ENCODE measurements at places on chromosomes 13 and 19.

GRCh38 chr19:42130254-42130573, 2.0 kb downstream of the POU2F2 start:
- no peak for DNase-seq

GRCh38 chr13:58998716-58999115, 1165.0 kb downstream of the DIAPH3 start:
- DNase-seq: no peak

GRCh38 chr19:15248106-15248505, 15.9 kb upstream of the EPHX3 start:
- DNase-seq: no peak

DNA sequence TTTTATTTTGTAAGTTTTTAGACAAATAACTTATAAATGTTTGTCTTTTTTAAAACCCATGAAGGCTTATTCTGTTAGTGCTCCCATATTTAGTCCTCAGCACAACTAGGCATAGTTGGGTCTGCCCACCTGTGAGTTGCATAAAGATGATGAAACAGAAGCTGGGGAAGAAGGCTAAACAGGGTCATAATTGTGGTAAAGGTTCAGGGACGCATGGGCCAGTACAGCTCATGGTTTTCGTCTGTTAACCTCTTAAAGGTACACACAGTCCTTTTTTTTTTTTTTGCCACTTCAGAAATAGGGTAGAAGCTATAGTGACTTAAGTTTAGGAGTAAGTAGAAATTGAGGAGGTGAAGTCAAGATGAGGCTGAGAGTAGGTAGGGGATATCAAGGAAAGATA, 58.3 kb downstream of the TM9SF2 start:
- no peak for DNase-seq

- DNase-seq: no peak
Measured at GRCh38 chr13:86714495-86714894, 915.3 kb upstream of the SLITRK6 start.

DNA sequence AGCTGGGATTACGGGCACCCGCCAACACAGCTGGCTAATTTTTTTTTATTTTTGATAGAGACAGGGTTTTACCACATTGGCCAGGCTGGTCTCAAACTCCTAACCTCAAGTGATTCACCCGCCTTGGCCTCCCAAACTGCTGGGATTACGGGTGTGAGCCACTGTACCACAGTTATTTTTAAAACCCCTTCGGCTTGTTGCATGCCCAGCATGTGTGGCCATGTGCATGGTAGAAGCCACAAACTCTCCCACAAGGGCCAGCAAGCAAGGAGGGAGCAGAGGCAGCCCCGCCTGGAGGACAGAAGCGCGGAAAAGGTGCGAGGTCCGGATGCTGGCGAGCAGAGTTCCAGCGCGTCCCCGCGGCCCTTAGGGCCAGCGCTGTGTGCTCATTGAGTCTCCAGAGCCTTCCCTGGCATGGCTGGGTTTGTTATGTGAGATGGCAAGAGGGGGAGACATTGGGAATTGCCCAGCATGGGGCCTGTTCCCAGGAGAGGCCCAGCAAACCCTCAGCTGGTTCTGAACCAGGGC, 12.9 kb downstream of the THOP1 start:
- DNase-seq: no peak

- no peak for DNase-seq
Measured at GRCh38 chr13:89455741-89456140, 1784.6 kb downstream of the SLITRK5 start.

- no peak for DNase-seq
Measured at GRCh38 chr13:31334547-31334946, 134.8 kb downstream of the B3GLCT start.

- DNase-seq: no peak
Measured at GRCh38 chr13:39397896-39398265, 205.1 kb downstream of the LHFPL6 start.

GRCh38 chr13:28964052-28964451, 143.9 kb downstream of the MTUS2 start:
- DNase-seq: no peak

- no peak for DNase-seq
Measured at GRCh38 chr19:18438331-18439024, 545 bp upstream of the ISYNA1 start.

GRCh38 chr19:21912654-21913053, 76.7 kb upstream of the ZNF43 start:
- no peak for DNase-seq

DNA sequence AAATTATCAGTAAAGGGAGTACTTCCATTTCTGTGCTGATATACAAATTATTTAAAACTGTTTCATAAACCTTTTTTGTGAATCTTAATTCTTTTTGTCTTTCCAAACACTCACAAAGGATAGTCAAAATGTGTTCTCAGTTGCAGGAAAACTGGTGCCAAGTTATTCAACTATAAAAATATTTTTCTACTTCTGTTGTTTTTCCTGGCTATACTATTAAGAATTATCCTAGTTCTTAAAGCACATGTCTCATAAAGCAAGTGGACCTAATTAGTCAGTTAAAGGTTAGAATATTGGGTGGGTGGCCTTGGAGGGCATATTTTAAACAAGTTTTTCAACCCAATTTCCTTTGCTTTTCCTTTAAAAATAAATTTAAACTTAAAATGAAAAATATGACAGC, 1460.3 kb upstream of the SLC10A2 start:
- DNase-seq: no peak

DNA sequence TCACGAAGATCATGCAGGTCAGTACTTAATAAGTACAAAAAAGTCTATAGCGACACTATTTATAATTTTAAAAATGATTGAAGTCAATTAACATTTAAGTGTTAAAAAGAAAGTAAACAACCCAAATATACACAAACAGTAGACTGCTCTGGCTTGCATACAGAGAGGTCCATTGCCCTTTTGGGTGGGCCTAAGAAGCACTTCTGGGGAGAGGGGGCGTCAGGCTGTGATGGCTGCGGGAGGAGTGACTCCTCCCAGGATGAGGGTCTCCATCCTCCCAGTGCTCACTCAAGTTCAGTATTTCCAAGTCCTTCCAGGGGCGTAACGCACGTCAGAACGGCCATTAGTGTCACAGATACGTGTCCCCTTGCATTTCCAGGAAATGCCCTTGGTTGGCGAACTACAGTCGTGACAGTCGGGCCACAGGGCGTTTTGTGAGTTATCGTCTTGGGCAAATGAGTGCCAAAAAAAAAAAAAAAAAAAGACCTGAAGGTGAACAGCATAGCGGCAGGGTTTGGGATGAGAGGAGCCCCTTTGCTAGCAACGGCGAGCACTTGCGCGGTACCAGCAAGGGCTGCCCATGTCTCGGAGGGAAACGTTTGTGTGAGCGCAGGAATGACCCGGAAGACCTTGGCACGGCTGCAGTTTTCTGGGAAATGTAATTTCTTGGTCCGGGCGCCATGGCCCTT, at the start of gene SCGB2B2:
SCGB2B2 (minus strand) TSS at position 463 of the 689 bp plus-strand sequence. CDS start 82,596 bp downstream, outside the sequence.
- DNase-seq: no peak

GRCh38 chr13:41006306-41006705, 12.8 kb downstream of the ELF1 start:
- DNase-seq: no peak

DNA sequence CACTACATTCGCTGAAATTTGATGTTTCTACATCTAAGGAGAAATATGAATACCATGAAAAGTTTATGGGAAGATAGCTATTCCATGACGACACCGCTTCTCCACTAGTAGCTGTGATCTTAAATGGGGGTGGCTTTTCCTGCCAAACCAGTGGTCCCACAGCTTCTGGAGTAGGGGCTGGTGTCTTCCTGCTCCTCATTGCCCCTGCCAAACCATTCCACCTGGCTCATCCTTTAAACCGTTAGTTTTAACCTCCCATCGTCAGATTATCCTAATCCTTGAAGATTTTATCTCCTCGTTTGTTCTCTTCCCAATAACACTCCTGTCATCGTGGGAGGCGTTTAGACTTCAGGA, 568 bp upstream of the ZNF230 start:
- DNase-seq: no peak

- DNase-seq: no peak
Measured at GRCh38 chr13:63307228-63307627, 1891.6 kb upstream of the PCDH20 start.

DNA sequence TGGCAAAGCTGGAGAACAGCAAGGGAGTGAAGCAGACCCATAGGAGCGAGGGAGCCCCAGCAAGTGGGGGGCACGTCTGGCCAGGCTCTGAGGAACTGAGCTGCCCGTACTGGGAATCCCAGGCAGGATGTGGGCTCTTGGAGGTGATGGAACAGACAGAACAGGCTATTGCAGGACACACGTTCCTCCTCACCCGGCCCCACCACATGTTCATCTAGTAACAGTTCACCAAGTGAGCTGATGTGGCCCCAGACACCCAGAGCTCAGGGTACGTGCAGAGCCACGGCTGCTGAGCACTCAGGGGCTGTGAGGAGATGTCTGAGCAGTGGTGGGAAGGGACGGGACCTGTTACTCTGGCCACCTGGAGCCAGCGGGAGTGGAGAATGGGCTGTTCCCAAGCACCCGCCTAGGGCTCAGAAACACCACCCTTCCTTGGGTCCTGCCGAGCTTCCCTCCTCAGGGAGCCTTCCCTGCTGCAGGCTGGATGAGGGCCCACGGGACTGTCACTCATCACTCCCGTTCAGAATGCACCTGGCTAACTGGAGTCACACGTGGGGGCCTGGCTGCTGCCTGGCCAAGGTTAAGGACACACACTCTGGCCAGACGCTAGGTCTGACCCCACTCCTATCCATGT, 18.4 kb downstream of the ELL start:
- no peak for DNase-seq

DNA sequence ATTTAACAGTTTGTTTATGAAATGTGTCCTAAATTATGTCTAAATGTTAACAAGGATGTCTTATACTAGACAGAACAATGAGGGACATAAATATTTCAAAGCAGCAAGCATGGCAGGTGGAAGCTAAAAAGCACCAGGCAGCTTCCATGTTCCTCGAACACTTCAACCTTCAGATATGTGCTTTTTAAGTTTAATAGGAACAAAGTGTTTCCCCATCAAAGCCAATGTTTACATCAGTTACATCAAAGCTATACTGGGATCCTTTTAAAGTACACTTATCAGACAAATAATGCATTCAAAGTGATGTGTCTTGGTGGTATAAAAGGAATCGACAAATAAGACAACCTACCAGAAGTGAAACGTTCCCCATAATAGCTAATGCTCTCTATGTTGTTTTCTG, 2841.1 kb upstream of the PCDH20 start:
- DNase-seq: no peak

DNA sequence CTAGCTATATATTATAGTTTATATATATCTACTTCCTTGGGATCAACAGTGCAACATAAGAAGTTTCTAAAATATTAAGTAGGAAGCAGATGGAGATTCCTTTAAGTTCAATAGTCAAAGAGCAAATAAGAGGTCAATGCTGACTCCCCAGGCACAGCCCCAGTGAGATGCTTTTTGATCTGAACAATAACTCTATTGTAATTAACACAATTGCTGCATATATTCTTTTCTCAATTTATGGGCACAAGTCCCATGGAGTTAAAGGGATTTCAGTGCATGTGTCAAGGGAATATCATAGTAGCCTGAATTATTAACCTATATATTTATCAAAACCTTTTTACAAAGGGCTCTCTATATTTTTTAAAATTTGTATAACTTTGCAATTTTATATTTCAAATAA, 180.8 kb downstream of the SPRY2 start:
- no peak for DNase-seq

GRCh38 chr13:109297628-109298027, 488.8 kb downstream of the IRS2 start:
- DNase-seq: no peak

- no peak for DNase-seq
Measured at GRCh38 chr13:67277581-67277980, 47.4 kb upstream of the PCDH9 start.

Data from activated CD4-positive, alpha-beta T cell treated with anti-CD3 and anti-CD28 coated beads for 24 hours (primary cell).